ENCODE measurements at places on chromosomes 12 and 14. TPM values are rescaled to one million over a fixed set of nuclear protein-coding genes. Genes with fewer than 3 reads are reported as not detected.

Gene CLECL1
- not detected for total RNA-seq

Gene TAS2R46
- 5.3 TPM for total RNA-seq

Gene KLHDC1
- 4.3 TPM for total RNA-seq

Gene KCNK13
- not detected for total RNA-seq

Gene MAP1LC3B2
- 0.35 TPM for total RNA-seq

Gene KRT84
- total RNA-seq: not detected

Gene OTOGL
- total RNA-seq: under 0.01 TPM

Gene MANSC1
- 1.8 TPM for total RNA-seq

- DNase-seq: peak; percentile 79
Observed at GRCh38 chr14:23094666-23095195, at the start of gene ACIN1. Gene ACIN1, minus strand, starts transcription at chr14:23095136. Its CDS starts 24 bp downstream, at chr14:23095112.

- no peak for DNase-seq
Observed at GRCh38 chr12:106389151-106389550, 31.6 kb downstream of the POLR3B start.

DNA sequence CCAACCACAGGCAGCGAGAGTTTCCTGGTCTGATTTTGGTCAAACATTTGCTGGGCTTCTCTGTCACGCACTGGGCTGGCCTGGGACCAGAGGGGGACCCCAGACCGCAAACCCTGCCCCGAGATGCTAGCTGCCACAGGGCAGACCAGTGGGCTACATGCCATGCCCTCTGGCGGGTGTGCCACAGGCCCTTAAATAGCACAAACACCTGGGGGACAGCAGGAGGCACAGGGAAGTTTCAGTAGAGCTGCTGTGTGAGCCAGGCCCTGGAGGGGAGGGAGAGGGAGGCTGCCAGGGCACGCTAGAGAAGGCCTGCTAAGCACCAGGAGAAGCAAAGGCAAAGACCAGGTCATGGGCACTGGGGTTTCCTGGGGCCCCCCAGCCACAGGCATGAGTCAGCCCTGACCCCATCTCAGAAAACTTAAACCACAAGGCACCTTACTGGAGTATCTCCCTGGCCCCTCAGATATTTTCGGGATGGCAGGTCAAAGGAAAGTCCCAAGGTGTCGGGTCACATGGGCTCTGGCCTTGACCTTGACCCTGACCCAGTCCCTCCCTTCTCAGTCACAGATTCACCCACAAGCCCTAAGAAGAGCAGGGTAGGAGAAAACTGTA, 29.2 kb downstream of the ITPK1 start:
- peak; percentile 27 for DNase-seq

DNA sequence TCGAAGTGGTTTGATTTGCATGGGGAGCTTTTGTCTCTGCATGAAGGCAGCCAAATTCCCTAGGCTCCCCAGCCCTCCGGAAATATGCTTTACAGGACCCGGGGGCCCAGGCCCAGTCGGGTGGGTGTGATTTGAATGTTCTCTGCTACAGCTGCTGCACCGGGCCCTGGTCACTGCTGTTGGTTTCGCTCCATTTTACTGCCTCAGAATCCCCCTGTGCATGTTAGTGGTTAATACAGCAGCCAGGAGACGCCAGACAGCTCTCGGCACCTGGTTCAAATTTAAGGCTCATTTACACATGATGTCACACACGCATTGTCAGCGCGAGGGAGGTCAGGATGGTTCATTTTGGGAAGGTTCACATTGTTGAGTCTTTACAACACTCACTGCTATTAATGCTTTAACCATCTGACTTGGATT, 99.6 kb downstream of the SLC38A6 start:
- no peak for DNase-seq

GRCh38 chr14:90693413-90693812, 122.8 kb downstream of the TTC7B start:
- no peak for DNase-seq

- DNase-seq: peak; percentile 56
Observed at GRCh38 chr12:128818065-128819022, 5.4 kb downstream of the SLC15A4 start.

- DNase-seq: no peak
Observed at GRCh38 chr12:121783766-121784165, 9.7 kb downstream of the RHOF start.

- peak; percentile 19 for DNase-seq
Observed at GRCh38 chr14:71714225-71714624, 218.0 kb upstream of the RGS6 start.

GRCh38 chr14:105100910-105101309, 35.7 kb upstream of the GPR132 start:
- peak; percentile 43 for DNase-seq

- no peak for DNase-seq
Observed at GRCh38 chr14:45705940-45706534, 453.0 kb upstream of the MIS18BP1 start.

DNA sequence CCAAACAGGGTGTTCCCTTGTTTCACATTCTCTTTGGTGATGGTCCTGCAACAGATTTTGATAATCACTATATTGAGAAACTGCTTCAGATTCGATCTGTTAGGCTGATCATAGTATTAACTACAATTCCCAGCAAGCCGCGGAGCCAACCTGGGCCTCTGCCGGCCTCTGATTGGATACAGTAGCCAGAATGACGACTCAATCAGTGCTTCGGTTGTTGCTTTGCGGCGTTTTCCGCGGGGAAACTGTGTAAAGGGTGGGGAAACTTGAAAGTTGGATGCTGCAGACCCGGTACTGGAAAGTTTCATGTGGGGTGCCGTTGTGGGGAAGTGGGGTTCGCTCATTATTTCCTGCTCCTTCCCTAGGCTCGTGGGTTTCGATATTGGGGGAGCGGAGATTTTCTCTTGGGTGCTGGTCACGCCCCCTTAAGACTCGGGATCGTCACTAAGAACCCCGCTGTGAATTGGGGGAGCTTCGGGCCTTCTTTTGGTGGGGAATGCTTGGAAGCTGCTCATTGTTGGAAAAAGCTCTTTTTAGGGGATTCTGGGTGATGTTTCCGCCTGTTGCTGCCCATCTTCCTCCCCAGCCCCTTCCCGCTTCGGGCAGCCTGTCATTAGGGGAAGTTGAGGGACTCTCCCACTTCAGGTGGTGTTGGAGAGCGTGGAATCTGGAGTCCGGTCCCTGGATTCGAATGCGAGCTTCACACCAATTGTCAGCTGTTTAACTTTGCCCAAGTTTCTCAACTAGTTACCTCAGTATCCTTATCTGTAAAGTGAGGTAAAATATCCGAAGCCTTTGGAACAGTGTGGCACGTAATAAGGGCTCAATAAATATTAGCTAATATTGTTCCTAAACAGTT, at the start of gene RAD51B:
RAD51B (plus strand) TSS at position 217 of the 859 bp plus-strand sequence.
- DNase-seq: peak; percentile 75

- DNase-seq: peak; percentile 81
Observed at GRCh38 chr14:93368996-93369712, 22.2 kb downstream of the COX8C start.

DNA sequence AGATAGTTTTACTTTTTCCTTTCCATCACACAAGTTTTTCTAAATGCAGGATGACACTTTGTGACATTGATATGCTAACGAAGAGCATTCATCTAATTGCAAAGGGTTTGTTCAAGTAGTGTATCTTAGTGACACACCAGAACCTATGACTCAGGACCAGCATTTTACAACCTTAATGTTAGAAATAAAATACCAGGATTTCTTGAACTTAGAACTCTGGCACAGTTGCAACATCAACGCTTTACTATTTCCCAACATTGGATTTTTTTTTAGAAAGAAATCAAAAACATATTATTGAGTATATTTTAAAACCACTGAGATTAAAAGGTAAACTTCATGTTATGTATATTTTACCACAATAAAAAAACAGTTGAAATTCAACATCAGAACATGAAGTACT, 17.9 kb upstream of the PLEKHG6 start:
- peak; percentile 89 for DNase-seq

DNA sequence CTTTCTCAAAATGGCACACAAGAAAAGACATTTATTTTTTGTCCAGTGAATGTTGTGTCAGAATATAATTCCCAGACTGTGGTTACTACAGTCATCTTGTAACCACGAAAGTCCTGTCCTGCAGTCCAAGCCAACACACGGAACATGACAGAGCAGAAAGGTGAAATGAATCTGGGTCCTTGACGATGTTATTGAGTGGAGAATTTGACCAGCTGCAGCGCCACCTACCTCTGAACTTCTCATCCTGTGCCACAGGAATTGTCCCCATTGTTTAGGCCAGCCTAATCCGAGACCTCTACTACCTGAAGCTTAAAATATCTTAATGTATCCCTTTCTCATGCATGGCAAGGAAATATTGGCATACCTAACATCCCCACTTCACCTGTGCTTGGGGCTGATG, 64.1 kb upstream of the OTX2 start:
- peak; percentile 3 for DNase-seq

DNA sequence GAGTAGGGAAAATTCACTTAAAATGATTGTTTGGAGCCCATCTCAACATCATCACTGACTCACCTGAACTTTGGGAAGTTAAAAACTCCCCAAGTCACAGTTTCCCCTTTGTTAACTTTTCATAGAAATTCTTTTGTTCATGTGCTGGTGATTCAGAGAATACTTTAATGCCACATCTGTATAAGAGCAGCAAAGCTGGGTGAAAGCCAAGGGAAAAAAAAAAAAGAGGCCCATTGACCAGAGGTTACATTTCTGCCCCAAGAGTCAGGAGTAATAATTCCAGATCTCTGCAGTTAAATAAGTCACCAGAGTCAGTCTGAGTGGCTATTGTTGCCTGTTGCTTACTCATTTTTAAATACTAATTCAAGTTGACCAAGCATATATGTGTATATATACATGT, 136.4 kb upstream of the LGR5 start:
- peak; percentile 87 for DNase-seq

DNA sequence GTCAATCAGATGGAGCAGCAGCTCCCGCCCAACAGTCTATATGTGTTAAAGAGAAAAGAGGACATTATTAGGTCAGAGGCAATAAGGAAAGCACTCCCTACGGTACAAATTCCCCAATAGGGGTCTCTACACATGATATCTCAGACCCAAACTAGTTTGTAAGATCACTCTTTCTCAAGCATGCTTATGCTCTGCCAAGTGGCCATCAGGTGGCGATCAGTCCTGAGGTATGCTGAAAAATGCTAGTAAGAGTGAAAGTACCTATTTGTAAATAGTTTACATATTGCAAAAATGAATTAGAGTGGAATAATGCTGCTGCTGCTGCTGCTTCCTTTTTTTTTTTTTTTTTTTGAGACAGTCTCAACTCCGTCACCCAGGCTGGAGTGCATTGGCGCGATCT, 61.0 kb downstream of the CPM start:
- DNase-seq: no peak

DNA sequence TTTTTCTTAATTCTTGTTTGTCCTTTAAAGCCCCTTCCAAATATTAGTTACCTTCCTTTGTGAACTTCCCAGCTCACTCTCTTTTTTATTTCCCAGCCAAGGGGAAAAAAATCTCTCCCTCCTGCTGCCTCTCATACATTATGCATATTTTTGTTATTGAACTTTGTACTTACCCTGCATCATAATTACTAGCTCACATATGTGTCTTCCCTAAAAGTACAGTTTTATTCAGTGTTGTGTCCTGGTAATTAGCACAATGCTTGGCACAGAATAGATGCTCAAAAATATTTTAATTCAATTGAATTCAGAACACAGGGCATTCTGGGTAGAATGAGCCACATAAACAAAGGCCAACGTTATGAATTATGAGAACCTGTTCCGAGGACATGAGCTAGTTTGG, 91.9 kb downstream of the SCN8A start:
- no peak for DNase-seq

DNA sequence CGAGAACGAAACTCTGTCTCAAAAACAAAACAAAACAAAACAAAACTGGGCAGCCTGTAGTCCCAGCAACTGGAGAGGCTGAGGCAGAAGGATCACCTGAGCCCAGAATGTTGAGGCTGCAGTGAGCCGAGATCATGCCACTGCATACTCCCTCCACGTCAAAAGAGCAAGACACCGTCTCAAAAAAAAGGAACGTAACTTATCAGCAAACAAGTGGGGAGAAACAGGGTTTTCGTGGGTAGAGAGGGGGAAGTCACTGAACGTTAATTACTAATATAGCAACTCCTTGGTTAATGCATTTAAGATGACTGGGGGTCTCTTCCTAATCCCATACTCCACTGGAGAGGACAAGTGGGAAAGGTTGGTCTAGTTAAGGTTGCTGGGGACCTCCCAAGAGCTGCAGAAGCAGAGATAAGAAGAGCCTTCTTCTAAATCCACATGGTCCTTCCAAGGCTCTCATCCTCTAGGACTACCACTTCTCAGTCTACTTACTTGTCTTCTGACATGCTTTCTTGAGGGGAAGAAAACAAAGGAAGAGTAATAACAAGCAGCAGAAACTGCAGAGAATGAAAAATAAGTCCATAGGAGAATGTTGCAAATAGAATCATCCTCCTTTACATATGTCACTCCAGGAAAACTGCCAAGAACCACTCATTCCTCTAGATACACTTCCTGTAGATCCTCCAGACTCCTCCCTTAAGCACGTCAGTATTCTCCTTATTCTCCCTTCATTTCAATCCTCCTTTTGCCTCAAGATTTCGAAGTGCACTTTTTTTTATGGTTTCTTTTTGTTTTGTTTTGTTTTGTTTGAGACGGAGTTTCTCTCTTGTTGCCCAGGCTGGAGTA, 5.8 kb downstream of the NUMB start:
- DNase-seq: no peak

GRCh38 chr14:63371033-63371432, 52.3 kb upstream of the GPHB5 start:
- DNase-seq: no peak

DNA sequence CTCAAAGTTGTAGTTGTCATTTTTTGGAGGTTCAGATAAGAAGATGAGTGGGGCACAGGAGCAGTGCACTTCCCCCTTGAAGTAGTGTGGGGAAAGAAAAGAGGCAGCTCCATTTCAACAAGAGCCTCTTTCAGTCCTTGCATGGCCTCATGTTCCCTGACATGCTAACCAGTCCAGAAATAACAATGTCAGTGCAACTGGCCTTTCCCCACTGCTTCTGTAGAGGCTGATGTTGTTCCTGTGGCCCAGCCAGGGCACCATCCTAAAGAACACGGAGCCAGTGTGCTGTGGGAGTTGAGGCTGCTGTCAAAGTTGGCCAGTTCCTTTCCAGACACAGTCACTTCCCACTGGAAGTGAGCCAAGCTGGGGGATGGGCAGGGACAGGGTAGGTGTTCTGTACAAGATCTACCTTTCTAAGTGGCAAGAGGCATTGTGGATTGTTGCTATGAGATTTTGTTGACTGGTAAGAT, 77.7 kb upstream of the SLC38A2 start:
- DNase-seq: peak; percentile 54

- DNase-seq: no peak
Observed at GRCh38 chr12:128863957-128864356, 10.7 kb downstream of the GLT1D1 start.

GRCh38 chr14:54498579-54498978, 9.8 kb upstream of the GMFB start:
- DNase-seq: no peak

- DNase-seq: no peak
Observed at GRCh38 chr12:67804168-67804567, 155.6 kb downstream of the DYRK2 start.

GRCh38 chr14:78405079-78405856, 235.1 kb downstream of the NRXN3 start:
- peak; percentile 69 for DNase-seq

GRCh38 chr14:31746326-31746725, 185.1 kb downstream of the NUBPL start:
- no peak for DNase-seq

GRCh38 chr12:75437564-75437963, 43.0 kb upstream of the GLIPR1 start:
- DNase-seq: peak; percentile 37

All from renal cortical epithelial cell (primary cell).